ENCODE measurements at places on chromosomes 7 and 10. TPM values are rescaled to one million over a fixed set of nuclear protein-coding genes. Genes with fewer than 3 reads are reported as not detected.
A peak's percentile ranks its signal among the peaks of the same experiment; 100 is the strongest.

DNA sequence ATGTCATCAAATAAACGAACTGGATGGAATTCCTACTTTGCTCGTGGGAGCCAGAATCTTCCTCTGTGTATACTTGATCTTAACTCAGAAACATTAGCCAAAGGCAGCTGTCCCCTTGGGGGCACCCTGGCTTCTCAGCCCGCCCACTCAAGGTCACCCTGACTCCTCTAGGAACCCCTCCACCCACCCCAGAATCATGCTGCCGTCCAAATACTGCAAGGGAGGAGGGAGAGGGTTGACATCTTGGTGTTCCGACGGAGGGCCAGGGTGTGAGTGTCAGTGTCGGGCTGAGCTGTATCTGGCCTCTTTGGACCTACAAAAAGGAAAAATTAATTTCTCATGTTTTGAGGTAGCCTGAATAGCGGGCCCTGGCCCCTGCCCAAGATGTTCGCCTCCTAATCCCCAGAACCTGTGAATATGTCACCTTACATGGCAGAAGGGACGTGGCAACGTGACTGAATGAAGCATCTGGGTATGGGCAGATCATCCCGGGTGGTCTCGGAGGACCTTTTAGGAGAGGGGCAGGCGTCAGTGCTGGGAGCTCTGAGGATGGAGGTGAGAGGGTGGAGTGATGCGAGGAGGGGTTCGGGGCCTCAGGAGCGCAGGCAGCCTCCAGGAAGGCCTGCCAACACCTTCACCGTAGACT, 40.5 kb upstream of the RBM33 start:
- no peak for DNase-seq

- no peak for DNase-seq
These were observed 11.6 kb downstream of the SCART1 start for GRCh38 chr10:133465191-133465949.

- no peak for DNase-seq
These were observed 6.0 kb upstream of the LIPA start for GRCh38 chr10:89257581-89257980.

- no peak for DNase-seq
These were observed 18.7 kb upstream of the ARID5B start for GRCh38 chr10:61882621-61883370.

DNA sequence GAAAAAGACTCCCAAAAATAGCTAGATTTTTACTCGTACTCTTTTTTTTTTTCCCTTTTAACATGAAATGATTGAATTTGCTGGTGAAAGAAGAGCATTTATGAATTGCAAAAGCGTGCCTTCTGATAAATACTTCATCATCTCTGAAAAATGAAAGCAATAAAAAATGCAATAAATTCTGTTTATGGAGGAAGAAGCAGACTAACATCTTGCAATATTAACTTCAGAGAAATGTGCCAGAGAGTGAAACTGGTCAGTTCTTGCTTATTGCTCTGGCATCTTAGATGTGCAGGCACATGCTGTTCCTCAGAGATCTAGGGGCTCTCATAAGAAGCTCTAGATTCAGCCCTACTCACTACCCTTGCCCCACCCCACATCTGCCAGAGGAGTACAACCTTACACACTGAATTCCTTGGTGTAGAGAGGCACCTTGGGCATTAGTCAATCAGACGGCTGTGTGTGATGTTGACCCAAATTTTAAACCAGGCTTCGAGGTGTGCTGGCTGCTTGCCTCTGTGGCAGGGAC, 891.1 kb upstream of the GHITM start:
- DNase-seq: no peak

DNA sequence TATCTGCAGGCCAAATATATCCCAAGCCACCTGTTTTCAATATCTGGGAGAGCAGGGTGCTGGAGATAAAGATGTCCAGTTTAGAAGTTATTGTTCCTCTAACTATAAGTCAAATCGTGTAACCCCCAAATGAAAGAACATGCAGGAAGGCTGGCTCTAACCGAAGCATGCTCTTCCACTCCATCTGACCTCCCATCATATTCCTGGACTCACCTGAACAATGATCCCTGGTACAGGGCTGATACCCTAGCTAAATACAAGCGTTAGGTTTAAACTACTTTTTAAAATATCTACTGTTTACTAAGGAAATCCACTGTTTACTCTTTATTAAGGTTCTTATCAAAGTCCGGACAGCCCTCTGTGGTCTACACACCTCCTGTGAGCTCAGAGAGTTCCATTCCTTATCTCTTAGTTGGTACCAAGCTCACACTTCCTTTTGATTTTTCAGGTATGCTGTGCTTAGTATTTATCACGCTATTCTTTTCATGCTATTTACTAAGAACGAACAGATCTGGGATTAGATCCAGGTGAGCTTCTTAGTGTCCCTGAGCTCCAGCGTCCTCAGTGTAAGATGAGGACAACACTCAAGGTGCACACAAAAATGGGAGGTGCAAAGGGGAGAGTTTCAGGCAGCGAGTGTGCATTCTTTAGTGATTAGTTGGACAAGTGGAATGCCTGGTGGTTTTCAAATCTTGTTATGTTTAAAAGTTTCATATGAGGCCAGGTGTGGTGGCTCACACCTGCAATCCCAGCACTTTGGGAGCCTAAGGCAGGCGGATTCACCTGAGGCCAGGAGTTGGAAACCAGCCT, 23.6 kb upstream of the COBL start:
- DNase-seq: no peak

DNA sequence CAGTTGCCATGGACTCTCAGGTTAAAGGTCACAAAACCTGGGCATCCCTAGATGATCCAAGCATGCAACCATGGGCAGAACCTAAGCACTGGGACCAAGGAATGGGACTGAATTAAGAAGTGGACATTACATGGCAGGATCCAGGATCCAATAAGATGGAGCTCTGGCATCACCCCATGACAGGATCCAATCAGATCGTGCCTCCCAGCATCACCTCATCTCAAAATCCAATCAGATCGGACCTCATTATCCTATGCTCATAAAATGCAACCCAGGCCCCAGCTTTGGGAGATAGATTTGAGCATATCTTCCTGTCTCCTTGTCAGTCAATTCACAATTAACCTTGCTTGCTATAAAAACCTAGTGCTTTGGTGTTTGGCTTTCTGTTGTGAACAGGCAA, 616.1 kb downstream of the PARD3 start:
- DNase-seq: no peak

GRCh38 chr10:124534231-124534798, 72.7 kb downstream of the LHPP start:
- peak; percentile 45 for DNase-seq

GRCh38 chr7:120110169-120110568, 162.8 kb upstream of the KCND2 start:
- DNase-seq: peak; percentile 16

- no peak for DNase-seq
These were observed 109.7 kb downstream of the GNAI1 start for GRCh38 chr7:80244206-80244916.

DNA sequence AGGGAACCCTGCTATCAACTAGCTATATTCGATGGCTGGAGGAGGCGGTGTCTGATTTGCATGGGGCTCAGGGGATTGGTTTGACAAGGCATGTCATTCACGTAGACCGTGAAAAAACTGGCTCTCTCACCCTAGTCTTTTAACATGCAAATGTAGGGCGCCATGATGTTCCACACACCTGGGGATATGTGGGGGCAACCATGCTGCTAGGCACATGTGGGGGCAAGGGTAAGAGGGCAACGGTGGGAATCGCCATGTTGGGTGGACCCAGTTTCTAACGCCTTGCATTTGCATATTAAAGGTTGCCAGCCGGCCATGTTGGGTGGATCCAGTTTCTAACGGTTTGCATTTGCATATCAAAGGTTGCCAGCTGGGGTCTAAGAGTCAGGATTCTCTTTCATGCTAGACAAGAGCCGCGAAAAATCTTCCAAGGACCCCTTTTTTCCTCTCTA, 419.2 kb upstream of the NFE2L3 start:
- peak; percentile 74 for DNase-seq

GRCh38 chr7:43240565-43240964, 128.1 kb downstream of the HECW1 start:
- no peak for DNase-seq

Gene RAMP3
- total RNA-seq: 0.85 TPM

DNA sequence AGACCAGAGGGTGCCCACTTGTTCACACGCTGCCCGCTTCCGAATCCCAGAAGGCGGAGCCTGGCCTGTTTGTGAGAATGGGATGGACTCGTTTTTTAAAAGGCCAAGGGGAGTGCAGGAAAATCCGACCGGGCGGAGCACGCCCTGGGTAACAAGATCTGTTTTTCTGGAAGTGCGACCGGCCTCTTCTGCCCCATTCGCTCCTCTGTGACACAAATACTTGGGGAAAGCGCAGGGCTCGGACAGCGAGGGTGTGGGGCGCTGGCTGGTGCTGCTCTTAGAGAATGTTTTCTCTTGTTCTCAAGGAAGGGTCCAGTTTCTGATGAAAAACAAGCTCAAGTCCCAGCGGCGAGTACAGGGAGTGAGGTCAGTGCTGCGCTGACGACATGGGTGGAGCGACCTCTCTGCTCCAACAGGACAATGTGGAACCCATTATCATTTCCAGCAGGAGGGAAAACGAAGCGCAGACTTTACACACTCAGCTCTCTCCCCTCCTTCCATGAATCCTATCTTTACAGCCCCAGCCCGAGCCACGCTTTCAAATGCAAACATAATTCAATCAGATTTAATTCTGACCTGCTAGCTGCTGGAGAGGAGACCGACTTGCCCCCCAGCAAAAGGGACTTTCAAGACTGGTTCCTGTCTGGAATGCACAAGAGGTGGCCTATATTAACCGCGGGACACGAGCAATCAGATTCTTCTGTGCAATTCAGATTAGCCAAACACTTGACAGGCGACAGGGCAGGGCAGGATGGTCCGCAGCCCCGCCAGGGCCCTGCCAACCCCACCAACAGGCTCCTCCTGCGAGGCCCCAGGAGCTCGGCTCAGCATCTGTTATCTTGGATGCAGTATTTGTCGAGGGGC, 1.1 kb downstream of the RADIL start:
- DNase-seq: peak; percentile 44

- no peak for DNase-seq
These were observed 57.5 kb upstream of the PTPN12 start for GRCh38 chr7:77479536-77480088.

DNA sequence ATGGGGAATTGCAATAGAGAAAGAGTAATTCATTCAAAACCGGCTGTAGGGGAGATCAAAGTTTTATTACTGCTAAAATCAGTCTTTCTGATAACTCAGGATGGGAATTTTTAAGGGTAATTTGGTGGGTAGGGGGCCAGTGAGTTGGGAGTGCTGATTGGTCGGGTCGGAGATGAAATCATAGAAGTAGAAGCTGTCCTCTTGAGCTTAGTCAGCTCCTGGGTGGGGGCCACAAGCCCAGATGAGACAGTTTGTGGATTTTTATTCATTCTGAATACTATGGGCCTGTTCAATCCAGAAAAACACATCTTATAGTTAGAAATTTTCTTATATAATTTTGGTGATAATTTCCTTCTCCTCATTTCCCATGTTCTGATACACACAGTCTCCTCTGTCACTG, 25.4 kb downstream of the CALD1 start:
- no peak for DNase-seq

GRCh38 chr7:47946581-47947354, 1.5 kb downstream of the PKD1L1 start:
- no peak for DNase-seq

GRCh38 chr7:36635091-36635490, 89.2 kb downstream of the AOAH start:
- DNase-seq: no peak

- no peak for DNase-seq
These were observed 23.7 kb downstream of the SPAG6 start for GRCh38 chr10:22368981-22369380.

- DNase-seq: no peak
These were observed 164.3 kb downstream of the SUGCT start for GRCh38 chr7:40299097-40299496.

Gene NODAL
- total RNA-seq: 41.1 TPM

Gene PCDH15
- total RNA-seq: 0.48 TPM

GRCh38 chr7:23232966-23233365, 13.6 kb upstream of the GPNMB start:
- no peak for DNase-seq

- DNase-seq: no peak
These were observed 626.0 kb downstream of the ACTR3B start for GRCh38 chr7:153385502-153385901.

Gene CYP26A1
- 3.1 TPM for total RNA-seq

GRCh38 chr7:7210475-7211237, 28.3 kb downstream of the C1GALT1 start:
- peak; percentile 73 for DNase-seq

DNA sequence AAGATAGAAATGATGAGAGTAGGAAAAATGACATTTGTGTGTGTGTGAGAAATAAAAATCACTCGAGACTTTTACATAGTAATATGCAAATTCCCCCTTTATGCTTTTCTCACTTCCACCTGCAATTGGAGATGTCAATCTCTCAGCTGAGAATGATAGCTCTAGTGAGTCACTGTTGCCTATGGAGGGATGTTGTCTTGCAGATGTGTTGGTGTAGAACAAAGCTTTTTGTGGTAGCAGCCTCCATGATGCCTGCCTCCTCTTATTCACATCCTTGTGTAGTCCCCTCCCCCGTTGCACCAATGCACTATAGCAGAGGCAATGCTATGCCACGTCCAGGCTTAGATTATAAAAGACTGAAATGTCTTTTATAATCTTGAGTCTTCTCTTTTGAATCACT, 33.8 kb downstream of the SPAG6 start:
- no peak for DNase-seq

Gene CYP3A4
- 0.33 TPM for total RNA-seq

DNA sequence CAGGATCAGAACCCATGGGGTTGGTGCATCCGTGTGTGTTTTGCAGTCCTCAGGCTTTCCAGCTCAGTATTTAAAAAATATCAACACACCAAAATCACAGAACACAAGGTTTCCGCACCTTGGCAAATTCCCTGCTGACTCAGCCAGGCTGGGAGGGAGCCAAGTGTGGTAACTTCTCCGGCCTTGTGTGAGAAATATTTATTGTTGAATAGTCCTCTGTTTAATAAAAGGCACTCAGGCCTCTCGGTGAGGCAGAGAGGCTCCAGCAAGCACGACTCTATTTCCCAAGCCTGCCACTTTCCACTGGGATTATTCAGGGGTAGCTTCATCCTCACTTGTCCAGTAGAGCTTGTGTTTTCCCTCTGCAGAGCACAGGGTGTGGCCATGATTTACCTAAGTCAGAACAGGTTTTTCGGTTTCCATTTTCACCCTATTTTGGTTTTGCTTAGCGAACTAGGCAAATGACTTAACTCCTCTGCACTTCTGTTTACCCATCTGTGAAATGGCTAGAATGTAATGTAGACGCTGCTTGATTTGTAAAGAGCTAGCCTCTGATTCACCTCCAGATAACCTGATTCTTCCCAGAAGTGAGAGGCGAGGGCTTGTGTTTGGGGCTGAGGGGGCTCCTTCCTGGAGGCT, 13.0 kb upstream of the CHST15 start:
- DNase-seq: no peak

GRCh38 chr10:3067118-3067858, at the start of gene PFKP:
PFKP (plus strand) TSS chr10:3067548; CDS start chr10:3067596, 48 bp downstream.
- DNase-seq: peak; percentile 53

Data from WTC11 (cell line).